ENCODE measurements at places on chromosomes 3 and 15. TPM values are rescaled to one million over a fixed set of nuclear protein-coding genes. Genes with fewer than 3 reads are reported as not detected.
A peak's percentile ranks its signal among the peaks of the same experiment; 100 is the strongest.

- no peak for DNase-seq
These were observed 51.2 kb upstream of the THRB start for GRCh38 chr3:24545887-24546286.

GRCh38 chr3:170689893-170690660 is 104.2 kb upstream of the SLC7A14 start:
- peak; percentile 38 for DNase-seq

DNA sequence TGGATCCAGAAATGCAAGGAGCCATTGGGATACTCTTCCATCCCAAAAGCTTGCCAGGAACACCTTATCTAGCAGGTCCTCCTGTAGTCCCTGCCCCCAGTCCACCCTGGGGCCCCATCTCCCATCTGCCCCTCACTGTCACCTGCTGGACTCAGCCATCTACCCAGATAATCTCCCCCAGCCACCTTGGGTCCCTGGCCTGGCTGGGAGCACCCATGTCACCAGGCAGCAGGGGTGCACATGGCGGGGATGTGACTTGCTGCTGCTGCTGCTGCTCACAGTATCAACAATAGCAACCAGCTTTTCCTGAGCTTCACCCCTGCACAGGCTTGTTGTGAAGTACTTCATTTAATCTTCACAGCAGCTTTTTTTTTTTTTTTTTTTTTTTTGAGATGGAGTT is 12.6 kb downstream of the PTH1R start:
- DNase-seq: no peak

DNA sequence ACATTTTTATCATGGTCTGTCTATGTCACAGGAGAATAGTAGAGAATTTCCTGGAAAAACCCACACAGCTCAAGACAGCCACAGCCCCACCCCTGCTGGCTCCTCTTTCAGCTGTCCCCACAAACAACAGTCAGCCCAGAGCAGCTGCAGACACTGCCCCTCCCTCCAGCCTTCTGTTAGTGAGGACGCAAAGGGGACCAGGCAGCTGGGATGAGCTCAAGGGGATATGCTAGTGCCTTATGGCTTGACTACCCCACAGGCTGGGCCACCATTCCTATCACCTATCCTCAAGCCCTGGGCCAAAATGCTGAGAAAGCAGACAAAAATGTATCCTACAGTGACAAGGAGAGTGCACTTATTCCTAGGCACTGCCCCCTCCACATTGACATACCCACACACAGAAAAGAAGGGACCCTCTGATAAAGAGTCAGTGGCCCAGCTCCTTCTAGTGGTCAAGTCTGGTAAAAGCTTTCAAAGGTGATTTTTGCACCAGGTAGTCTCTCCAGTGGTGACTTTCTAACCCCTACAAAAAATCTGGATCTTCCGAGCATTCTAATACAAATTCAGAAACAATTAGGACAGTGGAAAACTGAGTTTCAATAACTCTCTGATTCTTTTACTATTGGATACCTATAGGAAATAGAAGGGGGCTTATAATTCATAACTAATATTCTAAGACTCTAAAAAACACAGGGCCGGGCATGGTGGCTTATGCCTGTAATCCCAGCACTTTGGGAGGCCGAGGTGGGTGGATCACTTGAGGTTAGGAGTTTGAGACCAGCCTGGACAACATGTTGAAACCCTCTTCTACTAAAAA is 3.0 kb upstream of the MAP1A start:
- no peak for DNase-seq

- DNase-seq: no peak
These were observed 174.2 kb upstream of the STT3B start for GRCh38 chr3:31358473-31359070.

- no peak for DNase-seq
These were observed 200.3 kb upstream of the ICE2 start for GRCh38 chr15:60679256-60679655.

DNA sequence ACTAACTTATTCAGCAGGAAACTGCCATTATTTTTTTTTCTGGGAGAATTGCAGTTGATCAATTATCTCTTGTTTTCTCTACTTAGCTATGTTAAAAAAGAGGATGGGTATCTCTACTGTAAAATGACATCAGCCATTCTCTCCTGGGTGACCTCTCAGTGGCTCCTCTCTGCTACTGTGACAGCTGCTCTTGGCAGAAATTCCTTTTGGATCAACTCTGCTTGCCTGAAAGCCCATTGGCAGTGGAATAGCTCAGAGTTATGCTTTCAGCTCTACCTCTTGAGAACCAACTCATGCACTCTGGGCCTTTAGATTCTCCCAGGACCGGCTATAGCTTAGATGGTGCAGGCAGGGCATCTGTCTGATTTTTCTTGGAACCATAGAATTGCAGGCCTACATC is 99.9 kb upstream of the GAP43 start:
- no peak for DNase-seq

DNA sequence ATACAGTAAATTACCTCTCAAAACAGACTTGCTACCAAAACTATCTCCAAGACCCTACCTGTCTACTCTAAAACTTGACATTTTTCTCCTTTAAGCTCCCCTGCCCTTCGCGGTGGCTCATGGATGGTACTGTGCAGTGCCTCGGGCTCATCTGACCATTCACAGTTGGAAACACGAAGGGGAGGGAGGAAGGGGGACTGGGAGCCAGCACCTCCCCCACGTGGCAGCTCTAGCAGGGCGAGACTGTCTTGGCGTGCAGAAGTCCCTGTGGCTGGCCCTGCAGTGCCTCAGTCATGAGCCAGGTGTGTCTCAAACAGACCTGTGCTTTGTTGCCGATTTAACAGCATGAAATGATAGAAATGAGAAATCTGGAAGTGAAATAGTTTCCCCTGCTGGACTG is 372.0 kb downstream of the GABRG3 start:
- no peak for DNase-seq

- DNase-seq: no peak
These were observed 31.0 kb downstream of the ALDH1L1 start for GRCh38 chr3:126149256-126149902.

- no peak for DNase-seq
These were observed 4.0 kb upstream of the PTH1R start for GRCh38 chr3:46873521-46873920.

DNA sequence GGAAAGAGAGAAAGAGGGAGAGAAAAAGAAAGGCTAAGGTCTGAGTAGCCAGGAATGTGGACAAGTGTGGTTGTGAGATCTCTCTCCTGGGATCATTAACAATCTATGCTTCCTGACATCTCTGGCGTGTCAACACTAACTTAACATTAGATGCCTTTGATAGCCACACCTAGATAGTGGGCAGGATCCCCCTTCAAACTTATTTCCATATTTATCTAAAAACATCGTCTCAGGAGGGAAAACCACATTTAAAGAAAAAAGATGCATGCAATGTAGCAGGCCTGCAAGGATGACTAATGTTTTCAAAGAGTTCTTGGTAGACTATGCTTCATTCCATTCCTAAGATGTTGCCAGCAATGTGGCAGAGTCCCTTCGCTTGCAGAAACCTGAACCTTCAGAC is 80.9 kb downstream of the MLH1 start:
- DNase-seq: no peak

- DNase-seq: no peak
These were observed 75.1 kb upstream of the FBN1 start for GRCh38 chr15:48720646-48721045.

- DNase-seq: no peak
These were observed 3.3 kb downstream of the PKM start for GRCh38 chr15:72227720-72228119.

- DNase-seq: no peak
These were observed 9.1 kb upstream of the SEC11A start for GRCh38 chr15:84725001-84725491.

GRCh38 chr15:68091743-68092142 is 37.6 kb downstream of the PIAS1 start:
- DNase-seq: no peak

GRCh38 chr15:29688506-29689286 is 133.6 kb downstream of the TJP1 start:
- DNase-seq: no peak

- no peak for DNase-seq
These were observed 9.2 kb upstream of the SSR3 start for GRCh38 chr3:156563900-156564682.

DNA sequence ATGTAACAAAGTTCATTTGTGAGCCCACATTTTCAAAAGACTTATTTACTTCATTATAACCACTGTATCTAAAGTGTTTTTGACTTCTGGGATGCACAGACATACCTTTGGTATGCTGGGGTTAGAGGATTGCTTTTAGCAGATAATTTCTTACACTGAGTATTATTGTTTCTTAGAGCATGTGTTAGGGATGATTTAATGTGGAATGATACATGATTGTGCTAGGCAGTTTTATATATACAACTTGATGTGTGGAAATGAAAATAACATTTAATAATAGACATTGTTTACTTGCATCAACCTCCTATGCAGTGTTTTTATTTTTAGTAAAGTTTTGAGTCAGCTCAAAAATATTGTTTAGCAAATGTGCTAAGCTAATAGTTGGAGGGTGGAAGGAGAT is 3.4 kb downstream of the KIF23 start:
- no peak for DNase-seq

DNAJB11 gene
- 51.7 TPM for polyA plus RNA-seq

PAQR5 gene
- polyA plus RNA-seq: 83.8 TPM

GPR149 gene
- polyA plus RNA-seq: not detected

RPP25 gene
- polyA plus RNA-seq: 13.7 TPM

ERC2 gene
- not detected for polyA plus RNA-seq

CALML4 gene
- 12.1 TPM for polyA plus RNA-seq
